Stimulated activated CD4-positive, alpha-beta T cell treated with anti-CD3 and anti-CD28 coated beads, TNF-alpha, amount 100 ng/mL, for 48 hours (primary cell): ENCODE measurements at places on chromosomes 11 and 22.

GRCh38 chr11:123419731-123420452, 10.2 kb upstream of the GRAMD1B start:
- no peak for DNase-seq

- no peak for DNase-seq
Measured at GRCh38 chr11:130945896-130946295, 29.6 kb upstream of the SNX19 start.

- no peak for DNase-seq
Measured at GRCh38 chr22:39710380-39711150, 140.0 kb downstream of the CACNA1I start.

- DNase-seq: no peak
Measured at GRCh38 chr11:134246678-134247077, 6.5 kb downstream of the THYN1 start.

DNA sequence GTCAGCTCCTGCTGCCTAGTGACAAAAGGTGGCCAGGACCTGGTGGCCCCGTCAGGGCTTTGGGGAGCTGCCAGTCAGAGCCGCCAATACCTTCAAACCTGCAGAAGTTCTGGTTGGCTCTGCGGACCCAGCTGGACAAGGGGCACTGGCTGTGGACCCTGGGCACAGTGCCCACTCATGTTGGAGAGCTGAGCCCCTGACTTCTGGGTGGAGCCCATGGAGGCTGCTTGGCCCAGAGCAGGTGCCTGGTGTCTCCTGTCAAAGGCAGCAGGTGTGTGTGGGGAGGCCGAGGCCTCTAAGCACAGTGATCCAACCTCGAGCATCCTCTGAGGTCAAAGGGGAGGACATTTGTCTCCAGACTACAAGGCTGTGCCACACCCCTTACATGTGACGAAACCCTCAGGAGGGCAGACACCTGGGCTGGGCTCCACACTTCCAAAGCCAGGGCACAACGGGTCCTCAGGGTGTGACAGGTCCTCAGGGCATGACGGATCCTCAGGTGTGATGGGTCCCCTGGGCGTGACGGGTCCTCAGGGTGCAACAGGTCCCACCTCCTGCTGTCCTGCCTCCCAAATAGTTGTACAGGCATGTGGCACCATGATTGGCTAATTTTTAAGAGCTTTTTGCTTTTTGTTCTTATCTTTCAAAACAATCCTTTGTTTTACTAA, 37.0 kb downstream of the MUC2 start:
- no peak for DNase-seq

- no peak for DNase-seq
Measured at GRCh38 chr11:132257871-132258270, 887.5 kb downstream of the NTM start.

DNA sequence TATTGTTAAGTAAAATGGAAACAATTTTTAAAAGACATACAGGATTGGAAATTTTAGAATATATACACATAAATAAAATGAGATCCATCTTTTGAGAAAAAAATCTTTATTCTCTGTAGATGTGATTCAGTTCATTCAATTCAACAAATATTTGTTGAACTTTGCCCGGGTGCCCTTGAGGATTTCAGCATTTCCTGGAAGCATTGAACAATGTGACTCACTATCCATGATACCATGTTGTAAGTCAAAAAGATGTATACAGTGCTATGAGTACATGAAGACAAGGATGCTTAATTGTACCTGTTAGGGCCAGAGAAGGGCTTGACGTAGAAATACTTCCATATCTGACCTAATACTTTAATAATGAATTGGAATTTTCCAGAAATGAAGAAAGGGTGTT, 353.7 kb downstream of the METTL15 start:
- DNase-seq: no peak
